ENCODE measurements at places on chromosomes 6 and 20. TPM values are rescaled to one million over a fixed set of nuclear protein-coding genes. Genes with fewer than 3 reads are reported as not detected.

- no peak overlapping the region for H3K27ac ChIP-seq
- H3K36me3 ChIP-seq = no peaks in the 10 kb centered on the region
- no peak overlapping the region for H3K4me3 ChIP-seq
- DNase-seq = no peak
- H3K4me1 ChIP-seq = no peaks in the 10 kb centered on the region
- H3K27me3 ChIP-seq = no peaks in the 10 kb centered on the region
Observed at GRCh38 chr6:100686216-100686615, 194.9 kb downstream of the ASCC3 start.

DNA sequence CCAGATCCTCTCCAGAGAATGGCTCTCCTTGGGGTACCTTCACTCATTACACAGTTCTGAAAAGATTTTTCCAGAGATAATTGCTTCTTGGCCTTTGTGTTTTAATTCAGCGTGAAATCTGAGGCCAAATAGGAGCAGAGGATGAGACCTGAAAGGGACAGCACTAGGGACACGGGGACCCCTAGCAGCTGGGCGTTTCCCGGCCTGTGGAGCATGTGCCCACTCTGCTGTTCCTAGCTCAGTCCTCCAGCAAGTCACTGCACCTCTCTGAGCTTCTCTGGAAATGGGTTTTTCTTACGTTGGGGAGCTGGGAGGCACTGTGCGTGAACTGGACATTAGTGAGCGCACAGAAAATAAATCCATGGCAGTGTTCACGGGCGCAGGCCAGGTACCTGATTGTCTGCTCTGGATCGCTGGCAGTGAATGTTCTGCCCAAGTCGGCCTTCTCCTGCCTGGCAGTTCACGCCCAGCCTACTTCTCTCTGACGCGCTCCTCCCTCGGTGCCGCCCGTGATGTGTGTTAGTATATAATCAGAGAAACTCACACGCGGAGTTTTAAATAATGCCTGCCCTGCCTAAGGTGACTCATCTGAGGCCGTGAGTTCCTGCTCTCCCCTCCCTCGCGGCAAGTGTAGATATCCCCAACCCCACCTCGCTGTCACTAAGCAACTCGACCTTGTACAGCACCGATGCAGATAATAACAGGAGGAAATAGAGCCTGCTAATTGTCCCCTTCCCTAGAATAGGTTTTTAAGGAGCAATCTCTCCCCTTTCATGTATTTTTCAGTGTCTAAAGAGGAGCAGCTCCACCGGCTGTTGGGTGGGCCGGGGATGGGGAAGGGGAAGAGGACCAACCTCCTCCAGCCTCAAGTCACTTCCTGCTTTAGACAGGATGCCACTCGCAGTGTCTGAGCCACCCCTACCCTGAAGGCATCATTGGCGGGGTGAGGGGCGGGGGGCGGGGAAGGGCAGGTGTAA lies 2.7 kb upstream of the TUBB2A start:
- H3K27ac ChIP-seq = no peak overlapping the region
- H3K27me3 ChIP-seq = no peaks in the 10 kb centered on the region
- peaks cover 23% of the 10 kb centered on the region for H3K4me1 ChIP-seq
- H3K36me3 ChIP-seq = no peaks in the 10 kb centered on the region
- H3K4me3 ChIP-seq = no peak overlapping the region

- no peaks in the 10 kb centered on the region for H3K27me3 ChIP-seq
- no peak overlapping the region for H3K27ac ChIP-seq
- no peaks in the 10 kb centered on the region for H3K36me3 ChIP-seq
Observed at GRCh38 chr20:12203981-12204380, 286.3 kb downstream of the BTBD3 start.

DNA sequence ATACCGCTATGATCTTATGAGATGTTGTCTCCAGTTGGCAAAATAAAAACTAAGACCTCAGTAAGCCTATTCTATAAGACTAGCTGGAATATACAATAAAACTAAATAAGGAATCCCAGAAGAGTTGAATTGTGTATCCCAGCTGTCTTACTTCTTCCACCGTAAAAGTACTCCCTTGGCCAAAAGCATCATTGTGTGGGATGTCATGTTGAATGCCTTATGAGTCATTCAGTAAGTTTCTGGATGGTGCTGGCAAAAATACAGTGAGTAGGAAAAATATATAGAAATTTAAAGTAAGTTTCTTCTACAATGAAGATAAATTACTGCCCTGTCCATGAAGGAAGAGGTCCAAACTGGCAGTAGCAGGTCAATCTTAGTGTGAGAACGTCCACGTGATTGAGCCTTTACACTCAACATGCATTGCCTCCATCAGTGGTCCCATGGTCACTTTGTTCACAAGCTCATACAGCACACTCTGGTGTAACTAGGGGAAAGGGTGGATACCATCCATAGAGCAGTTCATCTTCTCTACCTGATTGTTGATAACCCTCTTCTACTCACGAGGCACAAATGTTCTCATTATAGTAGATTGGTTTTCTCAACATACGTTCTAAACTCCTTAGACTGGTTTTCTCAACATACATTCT lies 13.7 kb upstream of the ZNF318 start:
- no peaks in the 10 kb centered on the region for H3K27me3 ChIP-seq
- DNase-seq = no peak
- no peak overlapping the region for H3K27ac ChIP-seq
- no peak overlapping the region for H3K4me3 ChIP-seq

GRCh38 chr20:22568872-22569344 lies 15.5 kb downstream of the FOXA2 start:
- H3K27me3 ChIP-seq = no peaks in the 10 kb centered on the region
- H3K4me1 ChIP-seq = peaks cover 42% of the 10 kb centered on the region
- DNase-seq = no peak
- H3K4me3 ChIP-seq = no peak overlapping the region

- no peaks in the 10 kb centered on the region for H3K36me3 ChIP-seq
- no peaks in the 10 kb centered on the region for H3K27me3 ChIP-seq
- H3K4me1 ChIP-seq = no peaks in the 10 kb centered on the region
- no peak overlapping the region for H3K27ac ChIP-seq
- no peak for DNase-seq
Observed at GRCh38 chr6:2235777-2236495, 9.5 kb downstream of the GMDS start.

The AHI1 gene
- total RNA-seq = 10.4 TPM

DNA sequence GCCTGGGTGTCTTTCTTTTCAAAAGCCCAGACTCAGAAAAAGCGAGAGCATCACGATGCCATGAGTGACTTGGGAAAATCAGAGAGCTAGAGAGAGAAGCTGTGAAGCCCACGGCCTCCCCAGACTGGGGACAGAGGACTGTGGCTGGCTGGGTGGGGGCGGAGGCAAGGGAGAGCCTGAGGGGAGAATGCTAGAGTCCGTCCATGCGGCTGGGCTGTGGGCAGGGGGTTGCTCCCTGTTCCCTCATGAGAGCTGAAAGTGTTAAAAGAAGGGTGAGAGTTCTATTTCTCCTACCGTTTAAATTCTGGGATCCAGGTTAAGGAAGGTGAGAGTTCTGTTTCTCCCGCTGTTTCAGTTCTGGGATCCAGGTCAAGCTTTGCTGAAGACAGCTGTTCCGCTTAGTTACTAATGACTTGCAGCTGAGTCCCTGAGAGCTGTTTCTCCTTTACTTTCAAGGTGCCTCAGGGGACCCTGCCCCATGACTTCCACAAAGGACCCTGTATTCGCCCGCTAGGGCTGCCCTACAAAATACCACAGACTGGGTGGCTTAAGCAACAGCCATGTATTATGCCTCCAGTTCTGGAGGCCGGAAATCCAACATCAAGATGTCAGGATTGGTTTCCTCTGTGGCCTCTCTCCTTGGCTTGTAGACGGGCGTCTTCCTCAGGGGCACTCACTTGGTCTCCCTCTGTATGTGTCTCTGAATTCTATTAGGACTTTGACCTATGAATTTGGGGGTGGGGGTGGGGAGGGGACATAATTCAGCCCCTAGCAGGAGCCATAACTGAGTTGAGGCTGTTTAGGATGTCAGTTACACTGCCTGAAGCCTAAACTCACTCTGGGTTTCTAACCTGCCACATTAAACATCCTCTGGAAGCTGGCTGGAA lies 127.0 kb downstream of the PXDC1 start:
- no peaks in the 10 kb centered on the region for H3K4me1 ChIP-seq
- DNase-seq = no peak
- H3K27me3 ChIP-seq = no peaks in the 10 kb centered on the region
- H3K27ac ChIP-seq = no peak overlapping the region

DNA sequence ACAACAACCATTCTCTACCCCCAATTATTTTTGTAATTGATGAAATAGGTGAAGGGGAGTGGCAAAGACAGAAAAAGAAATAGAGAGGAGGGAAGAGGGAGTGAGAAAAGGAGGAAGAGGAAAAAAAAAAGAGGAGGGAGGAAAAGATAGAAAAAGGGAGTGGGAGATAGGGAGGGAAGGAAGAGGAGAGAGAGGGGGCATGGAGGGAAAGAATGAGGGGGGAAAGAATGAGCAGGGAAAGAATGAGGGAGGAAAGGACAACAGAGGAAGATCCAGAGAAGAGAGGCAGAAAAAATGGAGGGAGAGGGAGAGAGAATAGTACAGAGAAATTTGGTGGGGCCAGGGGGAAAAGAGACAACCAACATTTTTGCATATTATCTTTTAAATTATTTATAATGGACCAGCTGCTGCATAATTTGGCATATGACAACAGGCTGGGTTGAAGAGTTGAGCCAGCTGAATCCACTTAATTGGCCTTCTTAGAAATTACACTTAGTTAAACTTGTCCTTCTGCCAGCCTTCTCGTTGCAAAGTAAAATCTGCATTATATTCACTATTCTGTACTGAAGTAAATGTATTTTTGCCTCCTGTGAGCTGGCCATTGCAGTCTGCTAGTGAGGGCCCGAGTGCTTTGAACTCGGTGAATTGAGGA lies 101.0 kb downstream of the ARHGAP18 start:
- DNase-seq = no peak
- no peak overlapping the region for H3K27ac ChIP-seq
- peaks cover 1% of the 10 kb centered on the region for H3K36me3 ChIP-seq
- H3K4me3 ChIP-seq = no peak overlapping the region
- H3K27me3 ChIP-seq = no peaks in the 10 kb centered on the region

DNA sequence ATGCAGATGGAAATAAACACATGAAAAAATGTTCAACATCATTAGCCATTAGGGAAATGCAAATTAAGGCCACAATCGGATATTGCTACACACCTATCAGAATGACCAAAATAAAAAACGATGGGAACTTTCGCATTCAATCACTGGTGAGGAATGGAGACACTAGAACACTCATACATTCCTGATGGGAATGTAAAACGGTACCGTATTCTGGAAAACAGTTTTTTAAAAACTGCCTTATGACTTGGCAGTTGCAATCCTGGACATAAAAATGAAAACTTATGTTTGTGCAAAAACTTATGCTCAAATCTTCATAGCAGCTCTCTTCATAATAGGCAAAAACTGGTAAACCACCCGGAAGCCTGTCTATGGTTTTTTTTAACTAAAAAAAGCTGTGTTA lies 146.0 kb downstream of the CEBPB start:
- no peaks in the 10 kb centered on the region for H3K36me3 ChIP-seq
- no peak overlapping the region for H3K27ac ChIP-seq
- peaks cover 8% of the 10 kb centered on the region for H3K4me1 ChIP-seq
- H3K4me3 ChIP-seq = no peak overlapping the region
- H3K27me3 ChIP-seq = no peaks in the 10 kb centered on the region

DNA sequence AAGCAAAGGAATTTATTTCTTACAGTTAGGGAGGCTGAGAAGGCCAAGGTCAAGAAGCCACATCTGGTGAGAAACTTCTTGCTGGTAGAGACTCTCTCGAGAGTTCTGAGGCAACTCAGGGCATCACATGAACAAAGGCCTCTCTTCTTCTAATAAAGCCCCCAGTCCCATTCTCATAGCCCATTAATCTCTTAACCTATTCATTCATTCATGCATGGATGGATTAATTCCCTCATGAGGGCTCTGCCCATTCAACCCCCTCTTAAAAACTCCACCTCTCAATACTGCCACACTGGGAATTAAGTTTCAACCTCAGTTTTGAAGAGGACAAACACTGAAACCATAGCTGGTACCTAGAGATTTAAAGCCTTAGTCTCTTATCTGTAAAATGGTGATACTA lies 217.9 kb upstream of the SPTLC3 start:
- DNase-seq = no peak
- H3K27me3 ChIP-seq = no peaks in the 10 kb centered on the region
- H3K27ac ChIP-seq = no peak overlapping the region
- no peaks in the 10 kb centered on the region for H3K4me1 ChIP-seq
- no peaks in the 10 kb centered on the region for H3K36me3 ChIP-seq

DNA sequence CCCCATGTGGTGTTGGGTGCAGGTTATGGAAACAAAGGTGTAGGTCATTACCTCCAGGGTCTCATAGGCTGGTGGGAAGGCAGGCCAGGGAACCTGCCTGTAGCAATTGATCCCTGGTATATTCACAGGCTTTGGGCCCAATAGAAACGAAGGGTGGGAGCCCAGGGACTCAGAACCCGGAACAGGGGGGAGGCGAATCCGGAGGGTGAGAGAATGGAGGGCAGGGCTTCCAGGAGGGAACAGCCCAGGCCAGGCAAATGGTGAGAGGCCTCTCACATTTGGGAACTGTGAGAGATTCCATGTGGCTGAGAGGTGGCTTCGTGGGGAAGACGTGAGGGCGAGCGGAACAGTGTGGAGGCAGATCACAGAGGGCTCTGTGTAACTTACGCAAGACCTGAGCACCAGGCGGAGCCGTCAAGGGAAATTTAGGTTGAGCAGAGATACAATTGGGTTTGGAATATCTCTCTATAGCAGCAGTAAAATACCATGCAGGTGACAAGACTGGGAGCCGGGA lies 267.1 kb downstream of the ERMARD start:
- peak overlapping the region; percentile 20 for H3K27ac ChIP-seq
- H3K27me3 ChIP-seq = no peaks in the 10 kb centered on the region
- H3K4me1 ChIP-seq = no peaks in the 10 kb centered on the region
- no peak overlapping the region for H3K4me3 ChIP-seq

The C20orf204 gene
- total RNA-seq = 3.2 TPM

The TRIM15 gene
- total RNA-seq = 6.9 TPM

- no peak for DNase-seq
- H3K4me1 ChIP-seq = peaks cover 8% of the 10 kb centered on the region
- no peaks in the 10 kb centered on the region for H3K27me3 ChIP-seq
- peak overlapping the region; percentile 53 for H3K4me3 ChIP-seq
Observed at GRCh38 chr20:20051767-20052073, 546 bp downstream of the CRNKL1 start.

The HLA-DOA gene
- total RNA-seq = not detected

The IL17A gene
- not detected for total RNA-seq

The GSS gene
- 138 TPM for total RNA-seq

The KCNQ5 gene
- total RNA-seq = 0.07 TPM

DNA sequence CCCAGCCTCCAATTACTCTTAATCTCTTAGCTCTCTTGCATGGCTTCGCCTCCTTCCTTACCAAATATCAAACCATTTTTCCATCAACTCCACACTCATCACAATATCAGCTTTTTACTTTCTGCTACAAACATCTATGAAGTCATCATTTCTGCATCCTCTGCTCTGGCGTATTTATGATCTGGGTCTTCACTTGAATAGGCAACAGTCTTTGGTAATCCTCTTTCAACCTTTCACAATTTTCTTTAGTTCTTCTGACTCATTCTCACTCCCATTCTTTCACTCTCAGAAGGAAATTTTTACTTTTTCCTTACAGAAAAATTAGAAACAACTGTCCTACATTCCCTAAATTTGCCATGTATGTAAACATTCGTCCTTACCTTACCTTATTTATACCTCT lies 522.4 kb downstream of the HDGFL1 start:
- H3K27me3 ChIP-seq = no peaks in the 10 kb centered on the region
- no peak for DNase-seq
- no peak overlapping the region for H3K27ac ChIP-seq
- no peaks in the 10 kb centered on the region for H3K36me3 ChIP-seq
- no peak overlapping the region for H3K4me3 ChIP-seq

The CTCFL gene
- total RNA-seq = not detected

All from Caco-2 (cell line).